Forelimb muscle (tissue), 1 donor: ENCODE measurements at places on chromosomes 4 and X. TPM values are rescaled to one million over a fixed set of nuclear protein-coding genes. Genes with fewer than 3 reads are reported as not detected.
A peak's percentile ranks its signal among the peaks of the same experiment; 100 is the strongest.

Gene NXF2B
- polyA plus RNA-seq = not detected

Gene DRP2
- 1.6 TPM for polyA plus RNA-seq

Gene XAGE2
- polyA plus RNA-seq = not detected

Gene PHEX
- polyA plus RNA-seq = 3.4 TPM

Gene USP17L17
- not detected for polyA plus RNA-seq

Gene XG
- 1.7 TPM for polyA plus RNA-seq

Gene MAGEA8
- 0.25 TPM for polyA plus RNA-seq

Gene LINC00632
- polyA plus RNA-seq = 12.5 TPM

Gene RPS3A
- 5,513 TPM for polyA plus RNA-seq

Gene GAB3
- 4.7 TPM for polyA plus RNA-seq

Gene ARFIP1
- polyA plus RNA-seq = 16.7 TPM

- no peak for DNase-seq
These were observed 32.7 kb downstream of the KIAA0232 start for GRCh38 chr4:6815029-6815836.

- no peak for DNase-seq
These were observed 1015.7 kb downstream of the DMD start for GRCh38 chrX:32195611-32196010.

GRCh38 chr4:23877758-23878229, 12.1 kb downstream of the PPARGC1A start:
- DNase-seq = no peak

DNA sequence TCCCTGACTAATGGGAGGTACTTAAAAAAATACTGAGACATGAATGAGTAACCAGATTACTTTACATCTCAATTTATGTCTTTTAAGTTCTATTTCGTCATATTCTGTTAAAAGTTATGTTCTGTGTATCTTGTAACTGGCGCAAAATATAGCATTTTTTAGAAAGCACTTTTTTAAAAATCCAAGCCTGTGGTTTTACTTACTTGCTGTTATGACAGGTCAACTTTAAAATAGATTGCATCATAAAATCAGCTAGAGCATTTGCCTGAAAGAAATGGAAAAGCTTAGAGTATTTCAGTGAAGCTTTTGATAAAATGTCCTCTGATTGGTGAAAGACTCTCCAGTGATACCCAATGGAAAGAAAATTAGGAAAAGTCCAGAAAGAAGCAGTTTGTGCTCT, 1892.3 kb upstream of the TENM3 start:
- no peak for DNase-seq

- DNase-seq = no peak
These were observed 2.7 kb downstream of the BCOR start for GRCh38 chrX:40094900-40095582.

GRCh38 chr4:33649015-33649414, 2595.3 kb downstream of the ARAP2 start:
- no peak for DNase-seq

DNA sequence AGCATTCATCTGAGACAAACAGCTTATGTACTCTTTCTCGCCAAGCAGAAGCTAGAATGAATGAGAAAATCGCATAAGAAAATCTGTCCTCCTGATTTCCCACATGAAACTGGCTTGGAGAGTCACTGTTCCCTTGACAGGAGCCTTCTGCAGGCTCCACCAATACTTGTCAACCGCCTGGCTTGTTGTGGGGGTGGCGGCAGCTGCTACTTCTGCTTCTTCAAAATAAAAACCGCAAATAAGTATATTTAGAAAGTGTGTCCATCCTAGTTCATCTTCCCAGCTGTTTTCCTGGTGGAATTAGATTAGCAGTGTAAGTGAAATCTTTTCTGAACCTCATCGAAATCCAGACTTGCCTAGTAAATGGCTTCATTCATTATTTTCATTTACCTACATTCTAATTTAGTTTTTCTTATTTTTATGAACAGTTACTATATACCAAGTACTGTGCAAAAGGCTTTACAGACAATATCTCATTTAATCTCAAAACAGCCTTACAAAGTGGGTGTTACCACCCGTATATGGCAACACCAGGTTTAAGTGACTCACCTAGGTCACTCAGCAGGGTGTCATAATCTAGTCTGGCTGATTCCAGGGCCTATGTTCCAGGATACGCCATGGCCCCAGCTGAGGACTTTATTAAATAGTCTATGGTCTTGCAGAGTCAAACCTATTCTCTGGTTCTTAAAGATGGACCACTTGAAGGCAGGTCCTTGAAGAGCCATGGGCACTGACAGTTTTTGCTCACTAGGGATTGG, 104.6 kb upstream of the IGFBP7 start:
- DNase-seq = peak; percentile 24

DNA sequence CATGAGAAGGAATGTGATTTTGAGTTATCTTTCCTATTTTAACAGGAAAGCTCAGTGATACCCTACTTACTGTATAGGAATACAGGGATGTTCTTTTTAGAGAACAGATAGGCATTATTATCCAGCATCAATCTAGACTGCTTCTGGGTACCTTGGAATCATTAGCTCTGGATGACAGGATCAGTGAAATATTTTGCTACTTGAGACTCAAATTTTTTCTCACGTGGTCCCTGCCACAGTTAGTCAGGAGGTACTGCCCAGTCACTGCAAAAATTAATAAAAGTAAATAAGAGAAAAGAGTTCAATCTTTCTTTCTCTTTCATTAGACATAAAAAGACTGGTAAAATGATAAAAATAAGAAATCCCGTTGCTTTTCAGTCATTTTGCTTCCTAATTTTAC, 5.5 kb downstream of the ZNF827 start:
- DNase-seq = no peak

- DNase-seq = no peak
These were observed 18.7 kb downstream of the RNF4 start for GRCh38 chr4:2487632-2488031.

DNA sequence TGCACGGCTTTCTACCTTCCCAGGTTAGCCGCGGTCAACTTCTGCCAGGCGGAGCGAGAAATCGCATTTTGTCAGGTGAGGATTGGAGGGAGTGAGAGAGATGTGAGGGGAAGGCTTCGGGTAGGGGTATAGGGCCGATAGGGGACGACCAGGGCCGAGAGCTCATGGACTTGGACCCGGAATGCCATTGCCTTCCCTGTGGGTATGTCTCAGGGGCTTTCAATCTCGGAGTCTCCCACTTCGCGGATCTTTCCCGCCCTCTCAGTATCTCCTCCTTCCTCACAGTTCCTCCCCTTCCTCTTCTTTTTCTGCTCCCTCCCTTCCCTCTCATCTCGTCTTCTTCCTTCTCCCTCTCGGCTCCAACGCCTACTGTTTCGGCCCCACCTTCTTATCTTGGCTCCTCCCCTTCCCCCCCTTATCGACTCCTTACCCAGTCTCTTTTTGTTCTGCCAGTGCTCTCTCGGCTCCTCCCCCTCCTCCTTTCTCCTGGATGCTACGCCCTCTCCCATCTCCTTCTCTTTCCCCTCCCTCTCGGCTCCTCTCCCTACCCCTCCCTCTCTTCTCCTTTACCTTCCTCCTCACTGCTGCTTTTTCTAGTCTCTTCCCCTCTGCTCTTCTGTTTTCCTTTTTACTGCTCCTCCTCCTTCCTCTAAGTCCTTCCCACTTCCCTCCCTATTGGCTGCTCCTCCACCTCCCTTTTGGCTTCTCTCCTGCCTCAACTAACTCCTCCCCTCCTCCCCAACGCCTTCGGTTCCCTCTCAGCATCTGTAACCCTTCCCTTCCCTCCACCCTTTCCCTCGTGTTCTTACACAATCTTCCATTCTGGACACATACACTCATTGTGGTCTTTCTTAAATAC, 29.4 kb upstream of the RBMX start:
- peak; percentile 79 for DNase-seq

DNA sequence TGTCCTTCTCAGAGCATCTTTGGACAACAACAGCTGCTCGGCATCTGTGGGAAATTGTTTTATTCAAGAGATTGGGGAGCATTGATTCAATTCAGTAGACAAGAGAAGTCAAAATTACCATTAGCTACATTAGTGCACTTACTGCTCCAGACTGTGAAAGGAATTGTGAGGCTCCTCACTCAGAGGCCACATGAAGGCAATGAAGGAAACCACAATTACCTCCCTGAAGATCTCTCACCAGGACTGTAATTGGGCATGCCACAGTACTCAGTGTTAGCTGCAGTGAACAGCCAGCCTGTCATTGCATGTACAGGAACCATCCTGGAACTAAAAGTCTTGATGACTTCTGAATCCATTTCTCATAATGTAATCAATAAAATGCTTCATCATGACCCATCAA, 144.8 kb downstream of the PPA2 start:
- no peak for DNase-seq

- DNase-seq = no peak
These were observed 1279.7 kb upstream of the ADGRL3 start for GRCh38 chr4:59920416-59920815.

DNA sequence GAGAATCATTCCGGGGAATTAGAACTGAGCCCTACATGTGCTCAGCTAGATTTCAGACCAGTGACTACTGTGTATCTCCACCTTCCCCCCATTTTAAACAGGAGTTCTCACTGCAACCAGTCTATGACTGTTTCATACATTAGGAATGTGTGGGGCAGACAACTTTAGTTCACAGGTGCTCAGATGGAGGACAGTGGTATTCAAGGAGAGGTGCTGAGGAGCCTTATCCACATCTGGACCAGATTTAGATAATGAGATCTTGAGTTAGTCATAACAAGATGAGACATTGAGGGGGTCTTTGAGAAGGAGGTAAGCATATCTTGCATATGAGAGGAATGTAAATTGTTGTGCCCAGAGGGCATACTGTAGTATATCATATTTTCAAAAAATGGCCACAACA, 32.8 kb upstream of the RELL1 start:
- no peak for DNase-seq

- DNase-seq = no peak
These were observed 40.4 kb upstream of the PAPSS1 start for GRCh38 chr4:107760281-107760947.

- DNase-seq = no peak
These were observed 742.3 kb upstream of the POU3F4 start for GRCh38 chrX:82765811-82766210.

DNA sequence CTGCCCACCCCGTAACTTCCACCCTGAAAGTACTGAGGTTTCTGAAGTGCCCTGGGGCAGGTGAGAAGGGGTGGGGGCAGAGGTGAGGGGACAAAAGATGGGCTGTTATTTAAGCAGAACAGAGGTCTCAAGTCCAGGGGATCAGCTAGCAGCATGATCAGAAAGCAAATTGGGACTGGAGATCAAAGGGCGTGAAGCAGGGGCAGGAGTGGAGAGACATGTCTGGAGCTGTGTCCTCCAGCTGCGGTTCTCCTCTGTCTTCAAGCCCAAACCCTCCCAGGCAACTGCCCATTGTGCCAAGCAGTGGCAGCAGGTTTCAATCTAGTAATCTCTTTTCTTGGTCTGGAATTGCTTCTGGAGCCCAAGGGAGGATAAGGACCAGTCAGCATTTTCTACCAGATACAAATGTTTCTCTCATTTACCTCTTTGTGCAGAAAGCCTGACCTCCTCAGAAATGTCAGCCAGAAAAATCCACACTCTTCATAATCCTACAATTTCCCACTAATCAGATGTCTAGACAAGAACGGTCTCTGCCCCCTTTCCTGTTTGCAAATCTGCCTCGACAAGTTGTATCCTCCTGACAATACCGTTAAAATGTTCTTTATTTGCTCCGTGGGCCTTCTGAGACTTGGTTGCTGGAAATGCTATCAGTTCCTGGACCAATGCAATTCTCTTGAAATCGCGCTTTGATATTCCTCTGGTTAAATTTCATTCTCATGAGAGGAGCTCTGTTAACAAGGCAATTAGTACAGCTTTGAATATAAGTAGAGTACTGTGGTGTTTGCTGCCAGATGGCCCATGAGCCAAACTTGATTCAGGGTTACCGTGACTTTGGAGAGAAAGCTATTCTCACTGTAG, 23.2 kb upstream of the RASL11B start:
- no peak for DNase-seq

DNA sequence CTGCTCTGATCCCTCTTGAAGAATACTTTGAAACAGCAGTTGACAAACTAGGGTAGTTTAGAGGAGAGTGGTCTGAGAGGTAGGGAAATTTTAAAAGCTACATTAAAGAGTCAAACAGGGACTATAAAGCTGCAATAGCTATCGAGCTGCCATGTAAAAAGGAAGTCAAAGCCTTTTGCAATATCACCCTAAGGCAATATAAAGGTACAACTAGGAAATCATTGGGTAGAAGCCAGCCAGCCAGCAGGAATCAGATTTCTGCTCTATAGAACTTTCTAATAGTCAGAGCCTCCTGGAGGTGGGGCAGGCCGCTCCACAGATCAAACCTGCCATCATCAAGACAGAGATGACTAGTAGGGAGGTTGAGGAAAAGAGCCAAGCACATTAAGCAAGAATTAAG, 15.2 kb upstream of the PHOX2B start:
- no peak for DNase-seq

DNA sequence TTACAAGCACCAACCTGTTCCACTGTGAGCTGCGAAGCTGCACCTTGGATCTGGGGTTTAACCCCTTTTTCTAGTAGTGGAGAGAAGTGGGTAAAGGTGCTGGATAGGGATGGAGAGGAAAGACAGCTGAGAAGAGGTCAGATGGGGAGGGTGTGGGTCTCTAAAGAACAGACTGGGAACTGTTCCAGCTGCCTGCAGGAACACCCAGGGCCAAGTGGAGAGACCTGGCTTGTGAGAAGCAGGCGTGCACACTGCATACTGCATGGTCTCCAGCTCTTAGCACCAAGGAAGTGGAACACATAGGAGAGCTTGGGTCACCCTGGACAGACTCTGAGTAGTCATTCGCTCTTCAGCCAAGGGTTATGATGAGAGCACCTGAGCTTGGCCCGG, 16.1 kb downstream of the BCOR start:
- DNase-seq = no peak

- no peak for DNase-seq
These were observed 245.2 kb upstream of the FSTL5 start for GRCh38 chr4:162409048-162409447.

GRCh38 chr4:76105652-76106051, 31.1 kb downstream of the ART3 start:
- no peak for DNase-seq
